GM12864 (cell line): ENCODE measurements at places on chromosomes 7 and 10.

GRCh38 chr10:99233689-99234037 is 2.0 kb downstream of the HPSE2 start:
- DNase-seq, result no peak

DNA sequence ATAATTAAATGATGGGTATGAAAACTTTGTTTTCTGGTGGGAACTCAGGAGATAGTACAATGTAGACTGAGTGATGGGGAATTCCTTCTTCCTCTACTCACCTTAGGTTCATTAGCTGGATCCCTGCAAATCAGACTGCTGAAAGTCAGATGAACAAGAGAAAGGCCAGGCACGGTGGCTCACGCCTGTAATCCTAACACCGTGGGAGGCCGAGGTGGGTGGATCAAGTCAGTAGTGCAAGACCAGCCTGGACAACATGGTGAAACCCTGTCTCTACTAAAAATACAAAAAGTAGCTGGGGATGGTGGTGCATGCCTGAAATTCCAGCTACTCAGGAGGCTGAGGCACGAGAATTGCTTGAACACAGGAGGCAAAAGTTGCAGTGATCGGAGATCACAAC is 28.7 kb upstream of the ST8SIA6 start:
- no peak for DNase-seq

- no peak for DNase-seq
Measured at GRCh38 chr7:80453699-80454340, 58.0 kb downstream of the GNAT3 start.

GRCh38 chr10:5812283-5813090 is 747 bp downstream of the GDI2 start:
- DNase-seq, result no peak
